ENCODE measurements at places on chromosomes 16 and 17.

- DNase-seq: no peak
Measured at GRCh38 chr16:68860978-68861892, 17.9 kb downstream of the TANGO6 start.

DNA sequence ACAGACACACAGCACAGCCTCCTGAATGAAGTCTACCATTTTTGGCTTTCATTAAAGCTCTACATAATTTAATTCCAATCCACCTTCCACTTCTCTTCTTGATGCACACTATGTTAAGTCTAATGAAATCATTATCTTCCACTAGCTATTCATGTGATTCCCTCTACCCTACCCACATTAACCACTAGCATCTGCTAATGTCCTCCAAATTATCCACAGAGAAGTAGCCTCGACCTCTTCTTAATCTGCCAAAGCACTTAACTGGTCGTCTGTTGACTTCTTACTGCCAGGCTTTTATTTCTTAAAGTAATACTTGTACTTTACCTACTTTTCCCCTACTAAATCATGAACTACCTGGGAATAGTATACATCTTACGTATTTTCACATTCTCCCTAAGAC lies 91.8 kb downstream of the NCOR1 start:
- DNase-seq: no peak

DNA sequence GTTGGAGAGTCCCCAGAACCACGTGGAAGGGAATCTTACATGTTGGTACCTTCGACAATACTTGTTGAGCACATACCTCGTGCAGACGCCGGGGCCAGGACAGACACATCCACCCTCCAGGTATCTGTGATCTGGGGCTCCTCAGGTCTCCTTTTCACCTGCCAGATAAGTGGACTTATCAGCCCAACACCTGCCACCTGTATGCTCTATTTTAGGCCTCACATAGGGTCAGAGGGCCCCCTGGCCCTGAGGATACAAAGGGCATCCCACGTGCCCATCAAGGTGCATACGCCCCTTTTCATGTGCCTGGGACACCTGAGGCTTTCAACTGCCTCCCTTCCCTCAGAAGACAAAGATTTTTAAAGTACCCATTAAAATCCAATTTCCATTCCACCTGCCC lies 212.7 kb downstream of the MRTFB start:
- no peak for DNase-seq

GRCh38 chr17:42403150-42403549 lies 14.9 kb upstream of the STAT3 start:
- peak; percentile 40 for DNase-seq

DNA sequence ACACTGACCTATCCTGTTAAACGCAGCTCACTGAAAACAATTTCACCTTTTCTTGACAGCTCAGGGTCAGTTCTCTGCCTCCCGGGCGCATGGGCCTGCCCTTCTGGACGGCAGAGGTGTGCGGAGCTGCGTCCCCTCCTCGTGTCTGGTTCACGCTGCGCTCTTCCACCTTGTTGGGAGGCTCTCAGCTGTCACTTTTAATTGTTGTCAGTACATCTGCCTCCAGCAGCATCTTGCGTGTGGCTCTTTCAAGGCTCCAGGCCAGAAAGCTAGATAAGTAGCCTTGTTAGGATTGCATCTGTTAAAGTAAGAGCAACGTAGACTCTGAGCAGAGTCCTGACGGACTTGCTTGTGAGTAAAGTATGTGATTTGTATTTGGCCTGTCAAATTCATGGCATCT lies 59.4 kb downstream of the MGAT5B start:
- DNase-seq: no peak

DNA sequence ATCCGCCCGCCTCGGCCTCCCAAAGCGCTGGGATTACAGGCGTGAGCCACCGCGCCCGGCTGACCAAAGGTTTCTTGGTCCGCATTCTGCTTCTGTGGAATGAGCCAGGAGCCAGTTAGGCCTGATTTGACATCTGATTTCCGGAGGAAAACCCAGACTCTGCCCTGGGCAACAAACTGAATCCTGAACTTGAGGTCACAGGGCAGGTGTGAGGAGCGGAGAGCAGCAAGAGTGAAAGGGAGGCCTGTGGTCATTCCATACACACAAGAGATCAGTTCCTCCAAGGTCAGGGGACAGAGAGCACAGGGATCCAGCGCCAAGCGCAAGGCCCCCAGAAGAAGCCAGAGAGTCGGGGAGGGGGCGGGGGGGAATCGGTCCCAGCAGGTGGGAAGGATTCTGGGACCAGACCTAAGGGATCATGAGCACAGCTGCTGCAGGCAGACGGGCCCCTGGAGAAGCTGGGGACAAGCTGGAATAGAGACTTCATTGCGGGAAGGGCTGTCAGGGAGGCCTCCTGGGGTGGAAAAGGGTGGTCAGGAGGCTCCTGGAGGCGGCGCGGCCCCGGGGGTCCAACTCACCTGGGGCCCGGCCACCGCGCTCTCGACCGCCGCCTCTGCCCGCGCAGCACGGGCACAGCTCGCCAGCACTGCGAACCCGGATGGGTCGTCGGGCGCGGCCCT lies 436 bp downstream of the SHPK start:
- DNase-seq: no peak

GRCh38 chr16:31344712-31345111 lies 10.3 kb upstream of the ITGAX start:
- DNase-seq: peak; percentile 67

GRCh38 chr17:7233701-7234082 lies 625 bp downstream of the DVL2 start:
- no peak for DNase-seq

DNA sequence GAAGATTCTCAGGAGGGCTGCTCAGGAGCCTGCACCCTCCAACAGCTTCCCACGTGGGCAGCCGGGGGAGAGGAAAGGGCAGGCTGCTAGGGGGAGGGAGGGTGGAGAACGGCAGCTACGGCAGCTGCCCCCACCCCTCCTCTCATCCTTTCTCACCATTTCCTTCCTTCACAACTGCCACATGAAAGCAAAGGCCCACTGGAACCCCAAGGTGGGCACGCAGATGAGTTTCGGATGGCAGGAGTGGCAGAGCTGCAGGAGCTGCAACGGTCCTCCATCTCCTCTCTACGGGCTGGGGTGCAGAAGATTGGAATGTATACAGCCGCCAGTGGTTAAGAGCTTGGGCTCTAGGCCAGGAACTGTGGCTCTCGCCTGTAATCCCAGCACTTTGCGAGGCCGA lies 77.7 kb downstream of the GAS7 start:
- DNase-seq: peak; percentile 47
